GOT3 (cell line): ENCODE measurements at places on chromosomes 12 and 14.

- no peak for DNase-seq
Measured at GRCh38 chr12:66775871-66776270, 97.0 kb upstream of the GRIP1 start.

GRCh38 chr12:56522411-56523193, 982 bp downstream of the RBMS2 start:
- DNase-seq, result no peak

- DNase-seq, result no peak
Measured at GRCh38 chr12:68856510-68856909, 48.5 kb downstream of the MDM2 start.

DNA sequence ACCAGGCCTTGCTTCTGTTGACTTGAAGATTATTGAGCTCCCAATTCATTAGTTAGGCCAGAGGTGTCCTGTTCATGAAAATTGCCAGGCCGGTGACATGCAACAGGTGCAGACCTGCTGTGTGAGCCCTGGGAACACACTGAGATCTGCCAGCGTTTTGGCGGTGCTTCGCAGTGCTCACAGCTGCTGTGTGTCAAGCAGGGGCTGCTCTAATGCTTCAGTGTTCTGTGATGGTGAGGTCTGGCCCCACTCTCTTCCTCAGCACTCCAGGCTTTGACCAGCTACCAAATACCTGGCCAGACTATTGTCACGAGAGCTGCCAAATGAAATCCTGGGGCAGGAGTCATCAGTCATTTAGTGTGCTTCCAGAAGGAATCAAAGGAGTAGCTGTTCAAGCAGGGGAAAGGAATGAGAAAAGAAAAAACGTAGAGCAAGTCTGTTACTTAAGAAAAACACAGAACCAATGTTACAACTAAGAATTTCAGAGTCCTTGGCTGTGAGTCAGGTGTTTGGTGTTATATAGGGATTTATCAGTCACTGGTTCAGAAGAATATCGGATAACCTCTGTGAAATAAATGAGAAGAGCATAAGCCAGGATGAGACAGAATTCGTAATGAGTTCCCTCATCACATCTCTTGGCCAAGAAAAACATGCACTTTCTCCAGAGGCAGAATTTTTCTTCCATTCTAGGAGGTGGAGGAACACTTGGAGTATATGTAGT, 150.8 kb downstream of the FBXL14 start:
- DNase-seq, result no peak

GRCh38 chr12:72285861-72286260, 13.7 kb downstream of the TRHDE start:
- no peak for DNase-seq

DNA sequence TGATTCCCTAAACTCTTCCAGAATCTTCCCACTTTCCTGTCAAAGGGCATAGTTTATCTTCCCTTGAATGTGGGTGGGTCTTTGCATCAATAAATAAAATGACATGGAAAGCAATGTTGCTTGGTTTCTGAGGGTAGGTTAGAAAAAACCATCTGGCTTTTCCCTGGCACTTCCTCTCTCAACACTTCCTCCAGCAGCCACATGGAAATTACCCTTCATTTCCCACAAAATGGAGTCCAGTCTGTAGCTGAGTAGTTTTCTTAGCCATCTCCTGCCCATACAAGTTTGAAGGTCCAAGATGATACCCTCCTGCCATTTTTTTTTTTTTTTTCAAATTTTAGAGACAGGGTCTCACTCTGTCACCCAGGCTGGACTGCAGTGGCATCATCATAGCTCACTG, 11.1 kb upstream of the NDUFA12 start:
- DNase-seq, result no peak

DNA sequence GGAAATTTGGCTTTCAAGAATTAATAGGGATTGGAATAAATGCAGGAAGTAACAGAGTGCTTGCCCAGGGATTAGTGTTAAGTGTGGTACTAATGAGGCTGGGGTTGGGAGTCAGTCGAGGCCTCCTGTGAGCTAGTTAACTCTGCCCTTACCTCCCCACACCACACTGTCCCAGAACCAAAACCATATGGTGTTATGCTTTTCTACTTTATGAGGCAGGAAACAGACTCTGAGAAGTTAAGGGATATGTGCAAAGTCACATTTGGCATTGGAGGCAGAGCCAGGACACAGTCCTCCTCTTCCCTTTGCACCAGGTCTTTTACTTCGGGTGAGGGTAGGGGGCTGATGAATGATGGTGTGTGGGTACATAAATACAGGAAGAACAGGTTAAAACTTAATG, 41.9 kb downstream of the PELI2 start:
- DNase-seq, result no peak

GRCh38 chr12:54300732-54301427, at the start of gene NFE2:
Gene NFE2 (minus strand): TSS chr12:54301015. CDS start chr12:54295248, 5,767 bp downstream.
- no peak for DNase-seq

- no peak for DNase-seq
Measured at GRCh38 chr12:28955931-28956330, 193.1 kb upstream of the FAR2 start.

- no peak for DNase-seq
Measured at GRCh38 chr12:124939079-124939420, 24.6 kb upstream of the UBC start.

- no peak for DNase-seq
Measured at GRCh38 chr12:55695349-55695748, 12.4 kb downstream of the ITGA7 start.

DNA sequence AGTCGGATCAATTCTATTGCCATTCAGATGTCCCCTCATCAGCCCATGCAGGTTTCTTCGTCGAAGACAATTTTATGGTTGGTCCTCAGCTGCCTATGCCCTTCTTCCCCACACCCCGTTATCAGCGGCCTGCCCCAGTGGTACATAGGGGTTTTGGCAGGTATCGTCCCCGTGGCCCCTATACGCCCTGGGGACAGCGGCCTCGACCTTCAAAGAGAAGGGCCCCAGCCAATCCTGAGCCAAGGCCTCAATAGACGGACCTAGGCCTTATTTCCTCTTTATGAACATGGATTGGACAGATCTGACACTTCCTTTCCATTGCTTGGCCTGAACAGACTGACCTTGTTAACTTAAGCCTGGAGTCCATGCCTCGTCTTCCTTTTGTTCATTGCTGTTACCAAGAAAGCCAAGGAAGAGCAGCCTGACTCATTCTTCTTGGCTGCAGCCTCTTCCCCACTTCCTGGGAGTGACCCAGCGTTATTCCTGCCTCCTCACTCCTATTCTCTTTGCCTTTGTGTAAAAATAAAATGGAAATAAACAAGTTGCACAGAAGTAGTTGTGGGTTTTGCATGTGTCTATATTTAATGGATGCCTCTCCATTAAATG, 156.5 kb upstream of the AMIGO2 start:
- DNase-seq, result no peak

DNA sequence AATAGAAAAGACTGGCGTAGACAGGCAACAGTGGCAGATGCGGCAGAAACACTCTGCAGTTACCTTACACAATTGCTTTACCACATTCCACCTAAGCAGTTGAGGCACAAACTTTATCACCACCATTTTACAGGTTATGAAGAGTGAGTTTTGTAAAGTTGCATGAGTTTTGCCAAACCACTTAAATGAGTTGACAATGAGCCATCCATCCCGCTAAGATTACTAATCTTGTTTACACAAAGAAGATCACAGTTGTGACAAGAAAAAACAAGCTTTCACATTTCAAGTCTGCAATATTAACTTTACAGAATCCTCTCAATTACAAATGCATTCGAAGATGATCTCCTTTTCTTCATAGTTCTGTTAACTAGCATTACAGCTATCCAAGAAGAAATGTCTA, 1.8 kb downstream of the TMCC3 start:
- DNase-seq, result no peak

DNA sequence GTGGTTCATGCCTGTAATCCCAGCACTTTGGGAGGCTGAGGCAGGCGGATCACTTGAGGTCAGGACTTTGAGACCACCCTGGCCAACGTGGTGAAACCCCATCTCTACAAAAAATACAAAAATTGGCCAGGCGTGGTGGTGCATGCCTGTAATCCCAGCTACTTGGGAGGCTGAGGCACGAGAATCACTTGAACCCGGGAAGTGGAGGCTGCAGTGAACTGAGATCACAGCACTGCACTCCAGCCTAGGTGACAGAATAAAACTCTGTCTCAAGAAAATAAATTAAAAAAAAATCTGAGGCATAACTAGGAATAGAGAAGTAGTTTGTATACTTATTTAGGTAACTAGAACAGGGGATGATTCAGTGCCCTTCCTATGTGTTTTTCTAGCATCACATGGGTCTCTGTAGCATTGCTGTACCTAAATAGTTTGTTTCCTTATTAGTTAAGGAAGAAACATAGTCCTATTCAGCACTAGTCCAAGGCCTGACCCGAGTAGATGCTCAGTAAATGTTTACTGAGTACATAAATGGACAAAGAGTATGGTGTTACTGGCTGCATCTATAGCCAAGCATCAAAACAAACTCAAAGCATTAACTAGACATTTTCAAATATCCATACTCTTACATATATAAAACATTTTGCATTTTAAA, 21.7 kb downstream of the TAOK3 start:
- no peak for DNase-seq

- no peak for DNase-seq
Measured at GRCh38 chr14:46259536-46259935, 392.0 kb downstream of the RPL10L start.

DNA sequence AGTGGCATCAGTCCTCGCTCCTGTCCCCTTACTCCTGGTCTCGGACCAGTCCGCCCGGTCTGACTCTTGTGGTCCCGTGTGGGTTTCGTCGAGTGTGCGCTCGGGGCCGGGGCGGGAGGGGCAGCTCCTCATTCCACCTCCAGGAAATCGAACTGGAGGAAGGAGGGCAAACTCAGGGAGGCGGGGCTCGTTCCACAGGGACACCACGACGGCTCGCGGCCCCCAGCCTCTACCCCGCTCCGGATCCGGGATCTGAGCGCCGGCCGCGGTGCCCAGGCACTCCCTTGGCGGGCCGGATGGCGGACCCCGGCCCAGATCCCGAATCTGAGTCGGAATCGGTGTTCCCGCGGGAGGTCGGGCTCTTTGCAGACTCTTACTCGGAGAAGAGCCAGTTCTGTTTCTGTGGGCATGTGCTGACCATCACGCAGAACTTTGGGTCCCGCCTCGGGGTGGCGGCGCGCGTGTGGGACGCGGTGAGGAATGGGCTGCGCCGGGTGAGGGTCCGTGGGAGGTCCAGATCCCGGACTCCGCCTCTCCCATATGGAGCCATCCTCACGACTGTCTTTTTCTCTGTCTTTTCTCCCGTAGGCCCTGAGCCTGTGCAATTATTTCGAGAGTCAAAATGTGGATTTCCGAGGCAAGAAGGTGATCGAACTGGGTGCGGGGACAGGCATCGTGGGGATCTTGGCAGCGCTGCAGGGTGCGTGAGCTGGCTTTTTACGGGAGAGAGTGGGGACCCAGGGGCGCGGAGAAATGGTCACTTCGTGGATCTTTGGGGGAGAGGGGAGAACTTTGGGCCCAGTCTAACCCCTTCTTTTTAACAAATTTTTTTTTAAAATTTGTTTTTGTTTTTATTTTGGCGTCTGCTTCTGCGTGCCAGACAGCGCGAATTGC, at the start of gene EEF1AKMT3:
Gene EEF1AKMT3 (plus strand): TSS at position 186 of the 894 bp plus-strand sequence. CDS start 111 bp downstream, at position 297.
- DNase-seq, result peak; percentile 100

DNA sequence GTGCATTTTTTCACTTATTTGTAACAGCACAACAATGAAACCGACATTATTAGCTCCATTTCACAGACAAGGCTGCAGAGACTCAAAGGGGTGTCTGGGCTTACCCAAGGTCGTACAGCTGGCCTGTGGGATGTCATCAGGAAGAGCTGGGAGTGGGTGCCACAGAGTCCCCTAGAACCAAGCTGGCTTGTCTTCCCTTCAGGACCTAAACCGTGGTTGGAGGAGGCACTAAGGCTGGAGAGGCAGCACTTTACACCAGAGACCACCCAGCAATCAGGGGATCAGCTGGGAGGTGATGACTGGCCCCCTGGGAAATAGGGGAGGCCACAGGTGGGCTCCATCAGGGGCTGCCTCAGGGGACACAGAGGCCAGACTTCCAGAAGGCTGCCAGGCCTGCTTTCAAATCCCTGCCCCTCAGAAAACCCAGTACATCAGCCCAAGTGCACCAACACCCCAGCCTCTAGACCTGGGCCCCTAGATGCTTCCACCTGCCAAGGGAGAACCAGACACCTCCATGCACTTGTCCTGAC, 28.3 kb downstream of the DIO3 start:
- DNase-seq, result no peak

- peak; percentile 67 for DNase-seq
Measured at GRCh38 chr12:7060353-7060954, at the start of gene C1S. Gene C1S (plus strand): TSS chr12:7060718. CDS start chr12:7061913, 1,195 bp downstream.

- no peak for DNase-seq
Measured at GRCh38 chr14:106380740-106381139, 854.4 kb downstream of the TMEM121 start.

GRCh38 chr14:36659010-36659821, 2.4 kb upstream of the PAX9 start:
- no peak for DNase-seq

- no peak for DNase-seq
Measured at GRCh38 chr14:50573862-50574261, 13.9 kb downstream of the ATL1 start.

- no peak for DNase-seq
Measured at GRCh38 chr14:86491743-86492142, 961.8 kb downstream of the FLRT2 start.

DNA sequence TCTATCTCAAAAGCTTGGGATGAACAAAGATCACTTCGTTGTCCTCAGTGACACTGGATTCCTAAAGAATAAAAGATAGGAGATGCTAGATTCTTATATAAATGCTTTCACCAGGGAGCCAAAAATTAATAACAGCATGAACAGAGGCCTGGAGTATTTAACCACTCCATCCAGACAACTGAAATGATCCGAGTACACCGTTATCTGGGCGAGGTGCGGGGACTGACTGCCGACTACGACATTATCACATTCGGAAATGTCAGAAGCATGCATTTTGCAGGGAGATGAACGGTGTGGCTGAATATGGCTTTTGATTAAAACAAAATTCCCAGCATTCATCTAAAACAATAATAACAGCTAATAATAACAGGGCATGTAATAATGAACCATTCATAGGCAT, 56.6 kb downstream of the TRPV4 start:
- no peak for DNase-seq

- no peak for DNase-seq
Measured at GRCh38 chr14:69968132-69968531, 88.9 kb downstream of the SMOC1 start.

GRCh38 chr14:88468406-88468805, 82.9 kb downstream of the SPATA7 start:
- DNase-seq, result no peak

DNA sequence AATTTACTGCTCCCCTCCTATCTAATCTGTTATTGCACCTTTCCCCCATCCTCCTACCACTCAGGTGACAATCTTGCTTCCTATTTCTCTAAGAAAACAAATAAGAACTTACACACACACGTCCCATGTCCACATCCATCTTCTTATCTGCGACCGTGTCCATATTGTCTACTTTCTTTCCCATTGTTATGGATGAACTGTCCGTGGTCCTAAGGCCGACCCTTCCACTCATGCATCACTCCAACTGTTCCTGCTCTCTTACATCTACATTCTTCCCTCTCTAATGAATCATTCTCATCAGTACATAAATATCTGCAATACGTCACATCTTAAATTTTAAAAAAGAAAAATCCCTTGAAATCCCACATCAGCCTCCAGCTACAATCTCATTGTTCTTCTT, 30.0 kb downstream of the ZFYVE1 start:
- no peak for DNase-seq

- no peak for DNase-seq
Measured at GRCh38 chr14:104986487-104987164, 1.0 kb downstream of the CLBA1 start.

- DNase-seq, result no peak
Measured at GRCh38 chr12:90086281-90086680, 377.6 kb upstream of the ATP2B1 start.

- DNase-seq, result no peak
Measured at GRCh38 chr12:122421187-122421820, 1.2 kb downstream of the CLIP1 start.

- no peak for DNase-seq
Measured at GRCh38 chr12:120215766-120216735, 15.1 kb upstream of the RPLP0 start.
